Inflammatory macrophage treated with lipopolysaccharide for 1 hour (primary cell): ENCODE measurements at places on chromosomes 2 and 18.

DNA sequence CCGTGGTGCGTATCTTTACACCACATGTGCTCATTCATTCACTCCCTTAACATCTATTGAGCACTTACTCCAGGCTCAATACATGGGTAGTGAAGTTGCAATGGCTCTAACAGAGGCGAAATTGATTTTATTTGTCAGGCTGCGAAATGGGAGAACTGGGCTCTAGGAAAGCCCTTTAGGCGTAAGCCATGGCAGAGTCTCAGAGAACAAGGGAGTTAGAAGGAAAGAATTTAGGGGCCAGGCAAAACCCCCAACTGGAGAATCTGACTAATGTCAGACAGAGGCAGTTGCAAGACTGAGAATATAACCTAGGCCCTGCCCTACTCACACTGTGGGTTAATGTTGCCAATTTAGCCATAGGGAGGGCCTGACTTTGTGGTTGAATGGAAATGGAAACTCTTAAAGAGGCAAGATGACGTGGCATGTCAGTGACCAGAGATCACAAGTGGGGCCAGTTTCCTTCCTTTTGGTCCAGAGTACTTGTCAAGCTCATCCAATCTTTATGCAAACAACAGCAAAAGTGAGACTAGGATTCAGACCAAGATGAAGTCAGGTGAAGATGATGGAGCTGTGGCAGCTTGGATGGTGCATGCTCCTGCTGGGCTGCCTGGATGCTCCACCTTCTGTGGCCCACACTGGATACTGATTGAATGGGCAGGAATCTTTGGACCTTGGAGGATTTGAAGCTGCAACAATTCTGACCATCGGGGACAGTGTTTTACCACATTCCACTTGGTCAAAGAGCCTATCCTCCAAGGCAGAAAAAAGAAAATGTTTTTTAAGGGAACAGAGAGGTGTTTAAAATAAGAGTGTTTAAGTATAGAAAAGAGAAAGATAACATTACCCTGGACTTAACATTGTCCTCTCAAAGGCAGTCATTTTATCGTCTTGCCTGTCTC is 92.2 kb downstream of the CAPN13 start:
- peak; percentile 44 for DNase-seq

DNA sequence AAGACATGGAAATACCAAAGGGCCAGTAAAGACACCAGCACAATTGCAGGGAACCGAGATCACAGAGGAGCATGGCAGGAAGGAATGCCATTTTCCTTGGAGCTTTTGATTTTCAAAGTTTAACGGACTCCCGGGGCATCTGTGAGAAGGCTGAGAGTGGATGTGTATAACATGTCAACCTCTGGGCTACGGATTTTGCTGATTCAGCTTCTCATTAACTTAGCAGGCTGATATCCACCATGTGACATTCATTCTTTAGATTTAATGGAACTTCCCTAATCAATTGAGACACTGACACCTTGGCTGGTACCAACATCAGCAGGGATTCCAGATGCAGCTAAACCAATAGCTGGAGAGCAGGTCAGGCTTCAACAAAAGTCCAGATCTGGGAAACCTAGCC is 496.6 kb upstream of the SPHKAP start:
- no peak for DNase-seq

DNA sequence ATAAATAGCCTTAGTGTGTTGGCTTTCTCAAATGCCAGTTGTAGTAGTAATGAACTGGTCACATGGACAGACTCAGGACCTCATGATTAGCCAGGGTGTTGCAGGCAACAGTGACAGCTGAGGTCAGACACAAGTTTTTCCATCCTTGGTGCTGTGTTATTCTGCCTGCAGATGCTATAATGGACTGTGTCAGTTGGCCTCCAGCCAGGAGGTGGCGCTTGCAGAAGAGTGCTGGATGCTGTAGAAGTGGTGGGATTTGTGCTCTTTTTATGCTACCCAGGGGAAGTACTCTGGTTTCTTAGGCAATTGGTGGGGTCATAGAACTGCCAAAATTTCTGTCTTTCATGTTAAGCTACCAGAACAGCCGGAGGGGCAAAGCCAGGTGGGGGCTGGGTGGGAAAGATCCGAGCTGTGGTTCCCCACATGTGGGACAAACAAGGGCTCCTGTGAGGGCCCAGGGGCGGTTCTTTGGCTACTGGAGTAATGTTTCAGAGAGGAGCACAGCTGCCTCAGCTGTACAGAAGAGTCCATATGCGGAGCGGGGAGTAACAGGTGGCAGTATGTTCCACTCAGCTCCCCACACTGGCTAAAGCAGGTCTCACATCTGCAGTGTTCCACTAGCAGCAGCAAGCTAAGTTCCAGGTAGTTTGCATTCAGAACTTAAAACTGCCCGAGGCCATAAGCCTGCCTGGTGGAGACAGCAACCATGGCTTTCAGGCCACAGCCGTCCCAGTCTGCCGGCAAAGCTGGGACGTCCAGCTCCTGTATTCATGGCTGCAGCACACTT is 104.4 kb downstream of the GULP1 start:
- no peak for DNase-seq

DNA sequence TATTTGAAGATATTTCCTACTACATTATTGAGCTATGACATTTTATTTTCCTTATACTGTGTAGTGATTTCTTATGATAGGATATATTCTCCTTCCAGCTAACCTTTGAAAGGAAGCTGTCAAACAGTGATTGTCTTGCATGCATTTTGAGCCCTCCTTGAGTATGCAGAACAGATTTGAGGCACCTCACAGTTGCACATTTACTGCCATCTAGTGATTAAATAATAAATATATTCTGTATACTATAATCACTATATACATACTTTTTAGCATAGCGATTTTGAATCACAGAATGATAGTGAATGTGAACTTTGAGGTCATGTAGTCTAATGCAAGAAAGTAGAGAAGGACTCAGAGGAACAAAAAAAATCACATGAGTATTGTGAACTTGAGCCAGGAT is 268.4 kb upstream of the CDH19 start:
- DNase-seq = no peak

DNA sequence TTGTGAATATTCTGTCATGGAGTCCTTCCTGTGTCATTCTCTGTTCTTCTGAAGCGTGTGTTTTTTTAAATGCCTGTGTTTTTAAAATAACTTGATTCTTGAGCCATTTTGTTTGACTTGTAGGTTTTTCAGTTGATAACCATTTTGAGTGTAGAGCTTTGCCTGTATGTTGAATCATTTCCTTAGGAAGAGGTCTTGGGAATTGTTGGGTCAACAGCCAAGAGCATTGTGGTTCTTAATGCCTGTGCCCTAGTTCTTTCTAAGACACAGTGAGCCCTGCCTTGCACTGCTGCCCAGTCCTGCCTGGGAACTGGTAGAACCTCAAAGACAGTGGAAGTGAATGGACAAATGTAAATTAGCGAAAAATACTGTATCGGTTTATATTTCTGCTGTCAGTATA is 25.9 kb downstream of the RAB12 start:
- no peak for DNase-seq
